ENCODE measurements at places on chromosomes 5 and 9.
A peak's percentile ranks its signal among the peaks of the same experiment; 100 is the strongest.

- DNase-seq = no peak
Measured at GRCh38 chr5:96070622-96071225, 109.1 kb upstream of the ELL2 start.

DNA sequence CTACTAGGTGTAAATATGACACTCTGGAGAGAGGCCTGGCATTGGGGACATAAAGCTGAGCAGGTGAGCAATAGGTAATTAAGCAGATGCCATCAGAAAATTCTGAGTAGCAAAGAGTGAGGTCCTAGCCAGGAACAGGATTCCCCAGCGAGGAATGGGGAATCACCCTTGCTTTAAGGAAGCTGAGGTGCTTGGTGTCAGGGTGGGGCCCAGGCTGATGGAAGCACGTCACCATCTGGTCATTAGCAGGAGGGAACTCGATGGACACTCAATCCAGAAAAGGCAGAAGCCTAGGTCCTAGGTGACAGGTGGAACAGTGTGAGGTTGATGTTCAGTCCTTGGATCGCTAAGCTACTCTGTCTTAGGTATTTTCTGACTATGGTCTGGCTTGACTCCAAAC lies 562.7 kb upstream of the DAP start:
- no peak for DNase-seq

DNA sequence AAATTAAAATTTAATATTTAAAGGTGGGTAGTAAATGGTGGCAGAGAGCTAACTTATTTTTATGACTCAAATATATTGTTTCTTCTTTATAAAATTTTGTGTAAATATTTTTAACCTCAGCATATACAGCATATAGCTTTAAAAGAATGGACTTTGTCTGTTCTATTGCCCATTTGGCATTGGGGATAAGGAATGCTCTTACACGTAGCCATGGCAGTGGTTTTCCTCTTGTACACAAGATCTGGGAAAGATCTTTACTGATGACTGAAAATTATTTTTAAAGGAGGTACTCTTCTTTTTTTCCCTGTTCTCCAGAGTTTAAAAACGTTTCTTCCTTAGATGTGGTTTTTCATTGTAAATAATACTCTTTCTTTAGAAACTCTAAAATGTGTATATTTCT lies 75.0 kb downstream of the PBX3 start:
- DNase-seq = no peak

- no peak for DNase-seq
Measured at GRCh38 chr9:38673399-38674193, 46.3 kb downstream of the FAM240B start.

- no peak for DNase-seq
Measured at GRCh38 chr5:175211956-175212756, 231.8 kb downstream of the DRD1 start.

DNA sequence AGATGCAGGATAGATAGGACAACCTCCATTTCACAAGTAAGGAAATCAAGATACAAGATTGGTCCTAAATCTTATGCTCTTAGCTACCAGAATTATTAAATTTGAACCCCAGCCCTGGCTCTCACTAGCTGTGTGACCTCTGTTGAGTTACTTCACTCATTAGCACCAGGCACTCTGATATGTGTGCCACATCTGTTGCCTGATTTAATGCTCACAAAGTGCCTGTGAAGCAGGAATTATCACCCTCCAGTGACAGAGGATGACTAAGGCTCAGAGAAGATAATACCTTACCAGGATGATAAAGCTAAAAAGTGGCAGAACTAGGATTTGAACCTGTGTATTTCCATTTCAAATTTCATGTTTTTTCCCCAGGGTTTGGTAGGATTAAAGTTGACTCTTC lies 110.0 kb downstream of the PLPPR1 start:
- DNase-seq = no peak

- no peak for DNase-seq
Measured at GRCh38 chr9:33850677-33851076, 33.7 kb downstream of the UBE2R2 start.

GRCh38 chr5:142872217-142872616 lies 102.0 kb downstream of the ARHGAP26 start:
- no peak for DNase-seq

DNA sequence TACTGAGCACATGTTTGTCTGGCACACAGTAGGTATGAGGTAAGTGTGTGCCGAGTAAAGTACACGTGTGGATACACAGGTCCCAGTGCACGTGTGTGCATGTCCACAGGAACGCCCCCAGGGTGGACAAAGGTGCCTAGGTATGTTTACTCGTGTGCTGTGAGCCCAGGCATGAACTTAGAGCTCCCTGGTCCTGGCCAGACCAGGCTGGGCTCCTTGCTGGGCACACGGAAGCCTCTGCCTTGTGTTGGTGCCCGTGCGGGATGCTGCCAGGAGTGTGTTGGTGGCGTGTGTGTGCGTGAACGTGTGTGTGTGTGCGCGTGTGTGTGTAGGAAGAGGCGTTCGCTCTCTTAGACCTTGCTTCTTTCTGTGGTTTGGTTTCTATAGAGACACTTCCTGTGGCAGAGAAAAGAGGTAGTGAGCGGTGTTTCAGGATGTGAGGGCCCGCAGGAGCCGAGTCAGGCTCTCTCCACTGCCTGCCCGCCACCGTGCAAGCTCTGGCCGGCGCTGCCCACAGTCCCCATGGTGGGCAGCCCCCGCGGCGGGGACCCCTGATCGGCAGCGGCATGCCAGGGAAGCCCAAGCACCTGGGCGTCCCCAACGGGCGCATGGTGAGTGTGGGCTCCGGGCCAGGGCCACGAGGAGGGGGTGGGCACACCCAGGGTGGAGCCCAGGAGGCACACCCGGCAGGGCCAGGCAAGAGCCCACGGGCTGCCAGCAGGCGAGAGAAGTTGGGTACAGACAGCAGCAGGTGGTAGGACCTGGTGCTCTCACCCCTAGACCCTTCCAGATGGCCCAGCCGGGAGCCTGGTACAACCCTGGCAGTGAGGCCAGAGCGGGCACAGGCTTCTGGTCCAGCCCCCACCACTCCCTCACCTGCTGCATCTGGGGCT lies at the start of gene RGS14:
Gene RGS14 (plus strand): TSS at position 466 of the 893 bp plus-strand sequence. CDS start 101 bp downstream, at position 567.
- peak; percentile 94 for DNase-seq

- no peak for DNase-seq
Measured at GRCh38 chr9:11366585-11367129, 753.9 kb upstream of the PTPRD start.

DNA sequence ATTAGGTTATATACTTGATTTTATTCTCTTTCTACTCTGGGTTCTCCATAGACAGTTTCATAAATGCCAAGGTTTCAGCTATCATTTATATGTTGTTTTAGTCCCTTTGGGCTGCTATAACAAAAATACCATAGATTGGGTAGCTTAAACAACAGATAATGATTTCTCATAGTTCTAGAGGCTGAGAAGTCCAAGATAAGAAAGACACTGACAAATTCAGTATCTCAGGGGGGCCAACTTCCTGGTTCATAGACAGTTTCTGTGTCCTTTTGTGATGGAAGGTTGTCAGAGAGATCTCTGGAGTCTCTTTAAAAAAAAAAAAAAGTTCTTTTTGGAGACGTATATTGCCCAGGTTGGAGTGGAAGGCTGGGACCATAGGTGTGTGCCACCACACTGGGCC lies 113.3 kb downstream of the SCAMP1 start:
- no peak for DNase-seq

- no peak for DNase-seq
Measured at GRCh38 chr9:137035507-137035834, 3.6 kb upstream of the FUT7 start.

GRCh38 chr9:120587328-120587727 lies 7.4 kb upstream of the CDK5RAP2 start:
- peak; percentile 27 for DNase-seq

GRCh38 chr9:107488375-107489143 lies 1.0 kb downstream of the KLF4 start:
- DNase-seq = no peak

DNA sequence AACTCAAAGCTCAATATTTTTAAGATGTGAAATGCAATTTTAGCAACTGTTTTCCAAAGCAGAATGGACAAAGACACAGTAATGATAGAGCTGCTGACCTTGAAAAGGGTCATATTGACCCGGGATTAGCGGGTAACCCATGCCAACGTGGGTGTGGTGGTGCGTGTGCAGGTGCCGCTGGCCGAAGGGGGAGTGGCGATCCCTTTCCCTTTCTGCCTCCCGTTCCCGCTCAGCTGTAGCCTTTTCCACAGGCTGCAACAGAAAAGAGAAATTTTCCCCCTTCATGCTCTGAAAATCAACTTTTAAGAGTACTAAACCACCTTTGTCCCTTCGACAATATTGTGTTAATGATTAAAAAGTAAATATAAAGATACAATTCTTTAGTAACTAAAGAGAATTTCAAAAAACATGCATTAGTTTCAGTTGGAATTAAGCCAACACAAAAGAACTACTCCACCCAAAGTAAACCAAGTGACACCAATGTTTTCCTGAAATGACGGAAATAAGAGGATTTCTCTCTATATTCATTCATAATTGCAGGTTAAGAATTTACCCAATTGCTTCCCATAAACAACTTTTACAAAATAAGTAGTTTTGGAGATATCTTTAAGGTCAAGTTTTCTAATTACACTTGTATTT lies 105.2 kb downstream of the ZNF608 start:
- no peak for DNase-seq

GRCh38 chr5:35202319-35203111 lies 27.8 kb downstream of the PRLR start:
- DNase-seq = peak; percentile 65

DNA sequence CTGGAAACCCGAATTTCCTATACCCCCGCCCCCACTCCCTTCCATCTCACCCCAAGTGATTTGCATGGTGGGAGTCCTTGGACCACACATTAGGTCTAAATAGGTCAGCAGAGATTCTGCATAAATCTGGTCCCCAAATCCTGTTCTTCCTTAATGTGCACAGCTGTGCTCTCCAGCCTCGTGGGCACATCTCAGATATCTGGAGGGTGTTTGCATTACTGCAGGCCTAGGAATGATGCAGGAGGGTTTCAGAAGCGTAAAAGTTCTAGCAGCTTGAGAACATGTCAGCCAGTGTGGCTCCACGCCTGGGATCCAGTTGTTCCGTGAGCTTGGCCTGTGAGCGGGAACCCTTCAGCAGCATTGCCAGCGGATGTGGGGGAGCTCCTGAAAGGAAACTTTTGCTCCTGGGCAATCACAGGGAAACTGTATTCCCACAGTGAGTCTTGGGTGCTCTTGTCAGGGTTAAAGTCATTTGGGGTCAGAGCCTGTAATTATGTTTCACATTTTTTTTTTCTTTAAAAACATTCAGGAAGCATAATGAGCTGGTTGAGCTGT lies 12.9 kb downstream of the ARHGAP26 start:
- DNase-seq = no peak

DNA sequence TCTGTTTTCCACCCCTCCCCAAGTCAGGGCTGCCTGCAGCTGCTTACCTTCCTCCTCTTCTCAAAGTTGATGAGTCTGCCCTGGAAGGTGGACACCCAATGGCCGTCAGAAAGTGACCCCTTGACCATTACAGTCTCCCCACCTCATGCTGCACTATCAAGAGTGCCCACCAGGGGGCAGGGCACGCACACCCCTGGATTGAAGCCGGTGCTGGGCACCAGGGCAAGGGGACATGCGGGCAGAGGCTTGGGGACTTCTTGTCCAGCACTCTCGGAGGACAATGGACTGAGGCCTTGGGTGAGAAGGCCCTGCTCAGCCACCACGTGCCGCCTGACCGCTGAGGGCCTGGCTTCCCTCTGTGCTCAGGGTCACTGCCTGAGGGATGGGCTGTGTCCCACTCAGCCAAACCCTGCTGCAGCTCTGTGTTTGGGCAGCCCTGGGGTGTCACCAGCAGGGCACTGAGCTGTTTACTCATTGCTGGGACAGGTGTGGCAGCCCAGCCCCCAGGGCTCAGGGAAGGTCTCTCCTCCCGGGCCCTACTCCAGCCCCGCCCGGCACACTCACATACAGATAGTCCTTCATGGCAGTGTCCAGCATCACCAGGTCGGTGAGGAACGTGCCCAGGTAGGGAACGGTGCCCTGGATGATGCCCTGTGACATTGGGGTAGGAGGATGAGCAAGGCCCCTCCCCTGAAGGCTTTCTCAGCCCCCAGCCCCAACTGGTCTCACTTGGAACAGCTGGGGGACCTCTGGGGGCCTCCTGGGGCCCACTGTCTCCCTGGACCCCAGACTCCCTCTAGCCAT lies 17.7 kb downstream of the RALGDS start:
- peak; percentile 50 for DNase-seq

GRCh38 chr5:64156261-64156660 lies 9.4 kb upstream of the RNF180 start:
- DNase-seq = no peak

GRCh38 chr5:57406641-57407040 lies 76.0 kb downstream of the ACTBL2 start:
- no peak for DNase-seq

DNA sequence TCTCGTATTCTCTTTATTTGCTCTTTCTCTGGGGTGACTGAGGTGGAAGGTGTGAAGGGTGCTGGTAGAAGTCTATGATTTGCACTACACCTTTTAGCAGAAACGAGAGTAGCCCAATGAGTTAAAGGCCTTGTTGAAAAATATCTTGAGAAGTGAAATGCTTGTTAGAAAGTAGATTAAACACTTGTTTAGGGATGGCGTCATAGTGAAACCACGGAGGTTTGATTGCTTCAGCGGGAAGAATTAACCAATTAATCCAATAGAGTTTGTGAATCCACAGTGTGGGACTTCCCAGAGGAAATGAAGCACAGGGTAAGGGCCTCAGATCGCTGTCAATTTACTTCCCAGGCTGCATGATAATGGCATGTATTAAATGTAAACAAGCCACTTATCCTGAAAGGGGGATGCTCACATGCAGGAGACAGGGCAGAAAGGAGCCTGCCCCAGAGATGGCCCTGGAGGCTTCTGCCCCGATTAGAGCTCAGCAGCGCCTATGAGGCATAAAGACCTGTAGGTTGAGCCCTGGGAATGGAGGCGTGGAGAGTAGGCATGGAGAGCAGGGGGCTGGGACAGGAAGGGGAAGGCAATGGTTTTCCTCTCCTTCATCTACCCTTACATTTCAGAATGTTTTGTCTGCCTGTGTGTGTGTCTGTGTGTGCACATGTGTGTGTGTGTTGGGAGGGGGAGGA lies 1.5 kb downstream of the FAM170A start:
- no peak for DNase-seq

DNA sequence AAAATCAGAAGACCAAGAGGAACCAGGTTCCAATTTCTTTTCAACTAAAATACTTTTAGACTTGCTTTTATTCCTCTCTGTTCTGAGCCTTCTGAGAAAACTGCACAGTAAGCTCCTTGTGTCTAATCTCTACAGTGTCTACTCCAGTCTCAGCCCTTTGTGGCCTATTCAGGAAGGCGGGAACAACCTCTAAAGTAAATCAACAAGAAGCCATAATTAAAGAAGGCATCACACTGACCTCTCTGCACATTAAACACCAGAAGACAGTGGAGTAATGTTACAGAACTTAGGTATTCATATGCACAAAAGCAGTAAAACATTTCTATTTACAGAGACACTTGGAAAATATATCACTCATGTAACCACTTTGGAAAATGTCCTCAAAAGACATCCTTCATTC lies 14.9 kb downstream of the XPA start:
- DNase-seq = no peak

DNA sequence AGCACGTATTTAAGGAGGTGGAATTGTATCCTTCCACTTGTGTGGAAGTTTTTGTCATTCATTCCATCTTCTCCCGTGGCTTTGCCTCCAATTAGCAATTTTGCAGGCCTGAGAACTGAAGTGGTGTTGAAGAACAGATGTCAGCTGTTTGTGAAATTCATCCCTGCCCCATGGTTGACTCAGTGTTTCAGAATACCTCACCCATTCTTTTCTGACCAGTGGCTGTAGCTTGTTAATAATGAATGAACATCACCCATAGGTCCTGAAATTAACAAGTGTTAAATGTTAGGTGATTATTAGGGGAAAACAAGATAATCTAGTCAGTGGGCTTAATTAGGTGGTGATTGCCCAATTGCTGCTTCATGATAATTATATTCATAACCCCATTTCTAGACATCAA lies 11.7 kb downstream of the ZNF462 start:
- DNase-seq = no peak

GRCh38 chr9:128098297-128099230 lies 29.0 kb downstream of the PTGES2 start:
- no peak for DNase-seq

Measured in NAMALWA (cell line).